ENCODE measurements at places on chromosomes 3 and 15.

DNA sequence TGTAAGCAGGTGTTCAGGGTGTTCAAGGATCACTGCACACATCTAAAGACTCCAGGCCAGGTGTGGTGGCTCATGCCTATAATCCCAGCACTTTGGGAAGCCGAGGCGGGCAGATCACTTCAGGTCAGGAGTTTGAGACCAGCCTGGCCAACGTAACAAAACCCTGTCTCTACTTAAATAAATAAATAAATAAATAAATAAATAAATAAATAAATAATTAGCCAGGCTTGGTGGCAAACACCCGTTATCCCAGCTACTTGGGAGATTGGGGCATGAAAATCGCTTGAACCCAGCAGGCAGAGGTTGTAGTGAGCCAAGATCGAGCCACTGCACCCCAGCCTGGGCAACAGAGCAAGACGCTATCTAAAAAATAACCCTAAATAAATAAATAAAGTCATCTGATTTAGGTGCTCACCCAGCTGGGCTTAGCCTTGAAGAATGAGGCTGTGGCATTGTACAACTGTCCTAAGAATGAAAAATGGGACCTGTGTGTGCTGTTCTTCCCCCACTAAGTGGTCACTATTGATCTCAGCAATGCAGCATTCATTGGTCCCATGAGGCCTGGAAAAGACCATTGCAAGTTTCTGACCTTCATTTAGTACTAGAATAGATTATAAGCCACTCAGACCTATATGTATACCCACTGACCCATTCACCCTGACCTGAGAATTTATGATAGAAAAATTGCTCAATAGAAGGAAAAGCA is 82.8 kb upstream of the ABHD17C start:
- no peak for DNase-seq

GRCh38 chr3:54122324-54123002 is at the start of gene CACNA2D3:
CACNA2D3 (plus strand) TSS chr3:54122552.
- no peak for DNase-seq

GRCh38 chr3:127889461-127889863 is 25.6 kb upstream of the KBTBD12 start:
- DNase-seq, result no peak

DNA sequence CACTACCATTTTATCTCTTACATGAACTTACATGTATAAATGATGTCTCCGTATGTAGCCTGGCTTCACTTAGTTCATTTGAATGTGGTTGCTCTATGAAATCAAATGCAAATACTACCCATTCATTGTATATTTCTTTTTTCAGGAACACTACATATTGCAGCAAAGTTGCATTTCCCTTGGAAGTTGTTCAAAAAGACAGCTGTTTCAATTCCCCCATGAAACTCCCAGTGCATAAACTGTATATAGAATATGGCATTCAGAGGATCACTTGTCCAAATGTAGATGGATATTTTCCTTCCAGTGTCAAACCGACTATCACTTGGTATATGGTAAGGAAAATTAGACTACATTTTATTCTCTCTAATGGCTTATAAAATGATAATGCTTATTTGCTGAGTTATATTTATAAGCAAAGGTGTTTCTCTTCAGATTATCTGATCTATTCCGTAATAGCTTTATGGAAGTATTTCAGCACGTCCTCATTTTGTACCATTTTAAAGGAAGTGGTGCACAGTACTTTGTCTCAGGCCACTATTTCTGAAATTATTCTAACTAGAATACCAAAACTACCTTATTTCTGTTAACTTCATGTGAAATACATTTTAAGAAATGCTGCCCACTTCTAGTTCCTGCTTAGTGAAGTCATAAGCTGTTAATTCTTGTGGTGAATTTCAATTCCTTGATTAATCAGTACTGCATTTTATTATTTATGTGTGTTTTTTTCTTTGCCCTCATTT is 95.1 kb downstream of the IL1RAP start:
- DNase-seq, result no peak

DNA sequence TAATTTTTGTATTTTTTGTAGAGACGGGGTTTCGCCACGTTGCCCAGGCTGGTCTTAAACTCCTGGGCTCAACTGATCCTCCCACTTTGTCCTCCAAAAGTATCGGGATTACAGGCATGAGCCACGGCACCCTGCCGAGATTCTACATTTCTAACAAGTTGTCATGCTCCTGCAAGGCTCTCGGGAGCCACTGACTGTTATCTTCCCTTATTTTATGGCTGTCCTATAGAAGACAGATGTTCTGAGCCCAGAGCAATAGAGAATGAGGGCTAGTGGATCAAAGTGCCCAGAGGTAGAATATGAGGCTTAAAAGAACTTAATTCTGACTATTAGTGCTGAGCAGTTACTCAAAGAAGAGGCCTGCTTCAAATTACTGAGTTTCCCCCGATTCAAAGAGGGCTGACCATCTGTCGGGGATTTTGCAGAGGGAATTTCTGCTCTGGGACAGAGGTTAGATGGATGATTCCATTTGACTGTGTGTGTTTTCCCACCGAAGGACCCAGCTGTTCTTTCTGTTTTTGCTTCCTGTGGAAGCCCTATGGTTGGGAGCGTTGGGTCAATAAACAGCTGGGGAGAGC is 39.5 kb downstream of the ITPR1 start:
- no peak for DNase-seq

- no peak for DNase-seq
These were observed 217.8 kb upstream of the CD96 start for GRCh38 chr3:111324151-111324550.

DNA sequence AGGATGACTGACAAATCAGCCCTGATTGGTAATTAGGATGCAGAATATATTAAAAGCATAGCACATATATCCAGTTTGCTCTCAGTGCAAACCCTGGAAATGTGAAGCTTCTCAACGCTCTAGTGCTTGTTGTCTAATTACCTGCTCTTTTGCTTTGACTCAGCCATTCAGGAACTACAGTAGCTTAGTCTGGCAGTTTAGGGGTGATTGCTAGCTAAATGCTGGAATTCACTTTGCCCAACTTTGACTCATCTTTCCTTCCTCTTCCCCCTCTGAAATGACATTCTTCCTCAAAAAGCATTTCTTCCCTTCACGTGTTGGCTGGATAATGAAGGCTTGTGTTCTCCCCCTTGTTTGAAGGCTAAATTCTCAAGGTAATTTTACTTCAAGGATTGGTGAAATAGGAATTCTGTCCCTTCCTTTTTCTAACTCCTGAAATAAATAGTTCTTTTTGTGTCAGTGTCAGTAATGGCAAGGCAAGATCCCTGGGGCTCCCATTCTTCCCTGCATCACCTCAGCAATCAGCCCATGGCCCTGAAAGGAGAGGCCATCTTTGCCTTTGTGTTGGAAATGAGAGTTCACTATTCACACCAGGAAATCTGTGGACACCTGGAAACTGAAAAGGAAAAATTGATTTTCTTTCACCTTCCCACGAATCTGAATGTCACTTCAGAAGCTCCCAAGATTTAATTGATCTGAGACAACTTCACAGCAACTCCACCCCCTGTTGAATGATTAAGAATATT is 103.6 kb downstream of the ECT2 start:
- no peak for DNase-seq

DNA sequence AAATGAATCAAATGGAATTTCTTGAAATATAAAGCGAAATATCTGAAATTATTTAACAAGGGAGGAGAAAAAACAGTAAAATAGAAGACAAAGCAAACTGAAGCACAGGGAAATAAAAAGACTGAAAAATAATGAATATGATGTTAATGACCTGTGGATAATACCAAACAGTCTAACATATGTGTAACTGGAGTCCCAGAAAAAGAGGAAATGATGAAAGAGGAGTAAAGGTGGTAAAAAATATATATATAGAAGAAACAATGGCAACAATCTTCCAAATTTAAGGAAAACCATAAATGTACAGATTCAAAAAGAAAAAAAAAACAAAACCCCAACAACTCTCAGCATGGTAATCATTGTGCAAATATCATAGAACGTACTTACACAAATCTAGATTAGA is 21.2 kb downstream of the UBE3A start:
- no peak for DNase-seq
